ENCODE measurements at places on chromosomes 2 and 18. TPM values are rescaled to one million over a fixed set of nuclear protein-coding genes. Genes with fewer than 3 reads are reported as not detected.

Gene GREB1L
- total RNA-seq: 80.5 TPM

Gene TRIM43
- not detected for total RNA-seq

Gene SMC6
- 38.2 TPM for total RNA-seq

Gene SCN7A
- total RNA-seq: 0.39 TPM

Gene CHRND
- total RNA-seq: 5.8 TPM

DNA sequence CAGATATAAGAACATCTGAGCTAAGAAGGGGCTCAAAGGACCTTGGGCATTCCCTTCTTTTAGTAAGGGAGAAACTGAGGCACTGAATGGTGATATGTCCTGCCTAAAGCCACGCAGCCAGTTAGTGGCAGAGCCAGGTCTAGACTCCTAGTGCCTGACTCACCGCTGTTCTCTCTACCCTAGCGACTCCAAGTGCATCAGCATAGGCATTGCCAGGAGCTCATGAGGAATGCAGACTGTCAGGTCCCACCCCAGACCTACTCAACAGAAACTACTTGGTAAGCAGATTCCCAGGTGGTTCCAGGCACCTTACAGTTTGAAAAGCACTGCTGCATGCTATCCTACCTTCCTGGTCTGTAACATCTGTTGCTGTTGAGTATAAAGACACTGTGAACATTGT lies 158.9 kb downstream of the MSH2 start:
- no peak overlapping the region for H3K4me3 ChIP-seq
- no peaks in the 10 kb centered on the region for H3K36me3 ChIP-seq
- no peak overlapping the region for H3K27ac ChIP-seq
- no peak for DNase-seq
- peaks cover 33% of the 10 kb centered on the region for H3K27me3 ChIP-seq

- no peaks in the 10 kb centered on the region for H3K4me1 ChIP-seq
- no peaks in the 10 kb centered on the region for H3K36me3 ChIP-seq
- no peak overlapping the region for H3K27ac ChIP-seq
- H3K4me3 ChIP-seq: no peak overlapping the region
Measured at GRCh38 chr2:100527440-100528015, 35.3 kb upstream of the PDCL3 start.

GRCh38 chr2:120369250-120369649 lies 23.3 kb downstream of the INHBB start:
- no peaks in the 10 kb centered on the region for H3K36me3 ChIP-seq
- H3K4me3 ChIP-seq: no peak overlapping the region
- no peak overlapping the region for H3K27ac ChIP-seq
- peaks cover 3% of the 10 kb centered on the region for H3K27me3 ChIP-seq
- DNase-seq: no peak
- no peaks in the 10 kb centered on the region for H3K4me1 ChIP-seq

DNA sequence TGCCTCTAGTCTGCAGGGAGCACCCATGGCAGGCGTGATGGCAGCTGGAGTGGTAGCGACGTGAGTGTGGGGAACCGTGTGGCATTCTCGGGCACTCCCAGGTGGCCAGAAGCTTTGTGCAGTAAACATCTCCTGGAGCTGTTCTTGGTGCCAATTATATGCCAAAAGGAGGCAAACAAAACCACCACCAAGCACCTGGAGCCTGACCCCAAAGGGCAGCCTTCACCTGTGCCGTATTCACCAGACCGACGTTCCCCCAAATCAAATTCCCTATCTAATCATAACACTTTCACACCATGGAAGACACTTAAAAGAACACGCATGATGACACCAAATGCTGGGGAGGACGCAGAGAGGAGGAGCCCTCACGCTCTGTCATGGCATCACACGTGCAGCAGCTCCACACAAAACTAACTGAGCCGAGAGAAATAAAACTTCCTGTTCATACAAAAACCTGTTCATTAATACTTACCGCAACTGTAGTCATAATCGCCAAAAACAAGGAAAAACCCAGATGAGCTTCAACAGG lies 123.6 kb downstream of the EIPR1 start:
- H3K4me1 ChIP-seq: peaks cover 24% of the 10 kb centered on the region
- DNase-seq: no peak
- peaks cover 22% of the 10 kb centered on the region for H3K36me3 ChIP-seq

DNA sequence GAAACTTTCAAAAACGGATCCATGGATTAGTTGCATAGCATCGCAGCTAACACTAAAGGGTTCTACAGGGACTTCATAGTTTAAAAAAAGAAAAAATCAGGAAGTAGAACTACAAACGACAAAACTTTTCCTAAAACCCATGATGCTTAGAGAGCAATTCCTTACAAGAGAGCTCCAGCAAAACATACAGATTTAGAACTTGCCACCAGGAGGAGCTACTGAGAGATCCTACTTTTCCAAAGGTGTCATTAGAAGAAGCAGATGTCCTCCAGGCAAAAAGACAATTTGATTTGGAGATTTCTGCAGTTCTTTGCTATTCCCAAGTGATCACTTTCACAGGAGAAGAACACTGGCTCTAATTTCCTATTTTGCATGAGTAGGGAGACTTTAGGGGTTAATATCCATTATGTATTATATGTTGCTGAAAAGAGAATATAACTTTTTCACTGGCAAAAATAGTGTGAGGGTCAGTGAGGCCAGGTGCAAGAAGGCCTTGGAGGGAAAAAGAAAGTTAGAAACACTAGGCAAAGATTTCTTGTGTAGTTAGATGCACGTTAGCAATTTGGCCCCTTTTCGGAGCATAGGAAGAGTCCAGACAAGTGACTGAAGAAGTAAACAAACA lies 436.2 kb downstream of the SUCLG1 start:
- peak; percentile 56 for DNase-seq
- no peak overlapping the region for H3K27ac ChIP-seq
- no peak overlapping the region for H3K4me3 ChIP-seq
- H3K4me1 ChIP-seq: no peaks in the 10 kb centered on the region
- H3K36me3 ChIP-seq: no peaks in the 10 kb centered on the region
- H3K27me3 ChIP-seq: no peaks in the 10 kb centered on the region

DNA sequence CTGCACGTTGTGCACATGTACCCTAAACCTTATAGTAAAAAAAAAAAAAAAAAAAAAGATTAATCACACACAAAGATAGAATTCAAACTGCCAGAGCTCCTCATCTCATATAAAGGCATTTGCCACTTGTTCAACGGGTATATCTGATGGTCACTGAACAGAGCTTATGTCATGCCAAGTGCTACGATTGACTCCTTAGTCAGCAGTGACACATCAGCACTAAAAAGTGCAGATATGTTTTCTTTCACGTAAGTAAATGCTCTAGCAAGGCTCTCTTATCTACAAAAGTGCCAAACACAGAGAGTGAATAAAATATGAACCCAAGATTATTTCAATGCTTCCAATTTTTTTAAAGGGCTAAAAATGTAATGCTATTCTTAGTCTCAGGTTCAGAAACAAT lies 1.1 kb downstream of the LMAN1 start:
- H3K27ac ChIP-seq: no peak overlapping the region
- peaks cover 6% of the 10 kb centered on the region for H3K36me3 ChIP-seq
- peak overlapping the region; percentile 93 for H3K4me3 ChIP-seq
- H3K27me3 ChIP-seq: peaks cover 20% of the 10 kb centered on the region

DNA sequence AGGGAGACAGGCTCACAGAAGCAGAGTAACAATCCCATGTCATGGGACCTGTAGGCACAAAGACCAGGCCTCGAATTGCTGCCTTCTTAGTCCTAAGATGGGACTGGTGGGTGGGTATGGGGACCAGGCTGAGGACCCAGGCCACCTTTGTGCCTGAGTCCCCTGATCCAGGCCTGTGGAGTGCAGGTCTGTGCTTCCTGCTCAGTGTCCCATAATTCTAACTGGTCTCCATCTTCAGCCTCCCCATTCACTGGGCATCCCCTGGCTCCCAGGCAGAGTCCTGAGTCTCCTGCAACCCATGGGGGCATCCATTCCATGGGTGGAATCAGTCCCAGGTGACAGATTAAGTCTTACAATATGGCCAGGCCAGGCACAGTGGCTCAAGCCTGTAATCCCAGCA lies 83.9 kb downstream of the SMAD7 start:
- no peak overlapping the region for H3K4me3 ChIP-seq
- no peak overlapping the region for H3K27ac ChIP-seq
- H3K36me3 ChIP-seq: peaks cover 3% of the 10 kb centered on the region
- DNase-seq: no peak
- no peaks in the 10 kb centered on the region for H3K27me3 ChIP-seq

Data from neural crest cell (in vitro differentiated cells).